ENCODE measurements at places on chromosomes 3 and 15. TPM values are rescaled to one million over a fixed set of nuclear protein-coding genes. Genes with fewer than 3 reads are reported as not detected.

The SLC30A4 gene
- 7.3 TPM for total RNA-seq

The ASB14 gene
- 0.17 TPM for total RNA-seq

The SLC12A1 gene
- not detected for total RNA-seq

The RHOA gene
- total RNA-seq, result 469 TPM

The KIF15 gene
- total RNA-seq, result 1.3 TPM
